ENCODE measurements at places on chromosomes 6 and 20.
A peak's percentile ranks its signal among the peaks of the same experiment; 100 is the strongest.

GRCh38 chr20:58246346-58246745 lies 17.9 kb upstream of the ANKRD60 start:
- no peak for DNase-seq

DNA sequence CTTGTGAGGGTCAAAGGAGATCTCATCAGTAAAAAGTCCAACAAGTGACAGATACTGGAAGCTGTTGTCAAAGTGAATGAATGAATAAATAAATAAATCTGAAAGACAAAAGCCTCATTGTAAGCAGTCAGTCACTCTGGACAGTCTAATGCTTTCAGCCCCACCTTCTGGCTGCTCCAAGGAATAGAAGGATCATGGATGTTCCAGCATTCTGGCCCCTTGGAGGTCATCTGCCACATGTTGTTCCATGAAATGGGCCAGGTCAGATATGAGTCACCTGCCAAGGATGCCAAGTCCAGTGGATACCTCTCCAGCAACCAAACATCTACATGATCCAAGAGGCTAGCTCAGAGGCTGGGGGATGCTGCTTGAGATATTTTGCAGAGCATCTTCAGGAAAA lies 185.6 kb downstream of the BMP7 start:
- DNase-seq: peak; percentile 55

- DNase-seq: no peak
These were observed 40.9 kb downstream of the PHACTR3 start for GRCh38 chr20:59645271-59645670.

- no peak for DNase-seq
These were observed 128.4 kb upstream of the ADGRF1 start for GRCh38 chr6:47170617-47170947.

- DNase-seq: no peak
These were observed 381.8 kb downstream of the MAFB start for GRCh38 chr20:40307268-40307667.

DNA sequence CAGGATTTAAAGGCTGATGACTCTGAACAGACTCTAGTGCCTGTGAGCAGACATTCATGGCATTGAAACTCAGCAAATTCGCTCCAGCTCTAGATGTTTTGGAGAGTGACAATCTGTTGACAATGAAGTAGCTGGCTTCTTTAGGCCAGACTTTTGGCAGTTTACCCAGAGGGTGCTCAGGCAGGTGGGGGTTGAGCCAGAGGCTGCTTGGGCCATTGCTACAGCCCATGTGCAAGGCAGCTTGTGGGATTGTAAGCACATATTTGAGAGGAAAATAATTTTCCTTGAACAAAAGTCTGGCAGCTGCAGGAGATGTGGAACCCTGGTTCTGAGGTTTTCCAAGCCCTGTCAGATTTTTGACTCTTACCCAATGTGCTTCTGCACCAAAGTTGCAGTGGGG lies 311.6 kb downstream of the CDC5L start:
- DNase-seq: peak; percentile 26

- DNase-seq: no peak
These were observed 23.6 kb downstream of the BNIP5 start for GRCh38 chr6:36312854-36313648.

GRCh38 chr6:27168586-27169443 lies 78.7 kb upstream of the PRSS16 start:
- peak; percentile 82 for DNase-seq

- DNase-seq: no peak
These were observed 32.9 kb downstream of the PMEPA1 start for GRCh38 chr20:57676589-57677583.

- no peak for DNase-seq
These were observed 42.7 kb upstream of the FAM210B start for GRCh38 chr20:56316051-56316450.

DNA sequence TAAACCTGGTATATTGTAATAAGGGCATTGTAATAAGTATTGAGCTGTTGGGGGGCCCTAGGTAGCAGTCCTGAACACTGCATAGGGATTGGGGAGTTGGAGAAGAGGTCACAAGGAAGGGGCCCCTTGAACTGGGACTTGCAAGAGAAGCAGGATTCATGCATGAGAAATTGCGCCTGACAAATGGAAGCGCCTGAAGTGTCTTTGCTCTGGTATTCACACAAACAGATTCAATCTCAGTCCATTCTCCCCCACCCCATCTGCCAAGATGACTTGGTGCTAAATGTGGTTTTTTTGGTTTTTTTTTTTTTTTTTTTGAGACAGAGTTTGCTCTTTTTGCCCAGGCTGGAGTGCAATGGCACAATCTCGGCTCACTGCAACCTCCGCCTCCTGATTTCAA lies 87.1 kb downstream of the CAP2 start:
- no peak for DNase-seq

- DNase-seq: peak; percentile 59
These were observed 53.2 kb upstream of the ARG1 start for GRCh38 chr6:131519670-131520436.

DNA sequence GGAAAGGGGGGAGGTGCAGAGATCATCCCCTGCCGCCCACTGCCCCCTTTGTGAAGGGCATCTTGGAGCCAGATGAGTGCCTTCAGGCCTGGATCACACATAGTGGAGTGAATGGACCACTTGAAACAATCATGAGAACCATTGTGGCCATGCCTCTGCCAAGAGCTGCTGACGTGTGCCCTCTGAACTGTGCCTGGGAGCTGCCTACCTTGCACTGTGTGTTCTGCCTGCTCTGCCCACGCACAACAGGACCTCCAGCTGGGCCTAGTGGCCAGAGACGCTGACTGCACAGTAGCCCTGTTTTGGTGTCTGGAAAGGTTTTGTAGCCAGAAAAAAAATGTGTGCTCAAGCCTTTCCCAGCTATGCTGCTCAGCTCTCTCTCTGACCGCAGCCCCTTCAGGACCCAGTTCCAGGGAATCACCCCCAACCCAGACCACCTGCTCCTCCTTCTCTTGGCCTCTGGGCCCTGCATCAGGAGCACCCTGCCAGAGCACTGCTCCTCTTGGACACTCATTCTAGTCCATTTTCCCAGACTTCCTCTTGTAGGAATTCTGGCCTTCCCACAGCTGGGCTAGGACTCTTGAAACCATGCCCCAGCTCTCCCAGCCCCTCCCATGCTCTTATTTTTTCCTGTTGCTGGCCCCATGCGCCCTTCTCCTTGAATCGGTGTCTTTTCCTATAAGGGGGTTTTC lies 1.6 kb upstream of the ADIG start:
- DNase-seq: peak; percentile 24

- DNase-seq: no peak
These were observed 215.7 kb downstream of the SYNDIG1 start for GRCh38 chr20:24684956-24685691.

GRCh38 chr20:6121504-6121903 lies 1.3 kb downstream of the FERMT1 start:
- DNase-seq: no peak

DNA sequence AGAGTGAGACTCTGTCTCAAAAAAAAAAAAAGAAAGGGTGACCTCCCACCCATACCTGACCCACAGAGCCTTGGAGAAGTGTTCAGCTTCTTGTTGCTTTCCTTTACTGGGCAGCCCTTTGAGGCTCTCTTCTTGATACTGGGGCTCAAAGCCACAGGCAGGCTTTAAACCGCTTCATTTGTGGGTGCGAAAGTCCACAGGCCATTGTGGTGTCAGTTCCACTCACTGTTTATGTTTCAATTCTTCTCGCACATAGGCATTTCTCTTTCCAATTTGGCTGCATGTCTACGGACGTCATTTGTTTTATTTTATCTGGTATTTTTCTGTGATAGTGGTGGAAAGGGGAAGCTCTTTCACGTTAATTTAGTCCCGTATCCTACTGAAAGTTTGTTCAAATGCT lies 34.6 kb downstream of the PPARD start:
- DNase-seq: no peak

DNA sequence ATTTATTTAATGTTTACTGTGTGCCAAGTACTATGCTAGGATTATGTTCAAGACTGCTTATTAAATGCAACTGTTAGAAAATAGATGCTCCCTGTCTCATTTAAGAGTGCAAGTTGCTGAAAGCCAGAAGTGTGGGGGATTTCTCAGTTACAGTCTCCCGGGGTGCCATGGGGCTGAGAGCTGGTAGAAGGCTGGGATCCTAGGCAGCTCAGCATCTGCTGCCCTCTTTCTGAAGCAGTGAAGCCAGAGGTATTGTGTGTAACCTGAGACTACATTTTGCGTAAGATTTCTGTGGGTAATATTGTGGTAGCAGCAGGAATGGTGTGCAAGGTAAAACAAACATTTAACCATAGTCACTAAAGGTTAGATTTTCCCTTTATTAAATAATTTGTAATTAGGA lies 120.6 kb downstream of the AKAP7 start:
- DNase-seq: no peak

DNA sequence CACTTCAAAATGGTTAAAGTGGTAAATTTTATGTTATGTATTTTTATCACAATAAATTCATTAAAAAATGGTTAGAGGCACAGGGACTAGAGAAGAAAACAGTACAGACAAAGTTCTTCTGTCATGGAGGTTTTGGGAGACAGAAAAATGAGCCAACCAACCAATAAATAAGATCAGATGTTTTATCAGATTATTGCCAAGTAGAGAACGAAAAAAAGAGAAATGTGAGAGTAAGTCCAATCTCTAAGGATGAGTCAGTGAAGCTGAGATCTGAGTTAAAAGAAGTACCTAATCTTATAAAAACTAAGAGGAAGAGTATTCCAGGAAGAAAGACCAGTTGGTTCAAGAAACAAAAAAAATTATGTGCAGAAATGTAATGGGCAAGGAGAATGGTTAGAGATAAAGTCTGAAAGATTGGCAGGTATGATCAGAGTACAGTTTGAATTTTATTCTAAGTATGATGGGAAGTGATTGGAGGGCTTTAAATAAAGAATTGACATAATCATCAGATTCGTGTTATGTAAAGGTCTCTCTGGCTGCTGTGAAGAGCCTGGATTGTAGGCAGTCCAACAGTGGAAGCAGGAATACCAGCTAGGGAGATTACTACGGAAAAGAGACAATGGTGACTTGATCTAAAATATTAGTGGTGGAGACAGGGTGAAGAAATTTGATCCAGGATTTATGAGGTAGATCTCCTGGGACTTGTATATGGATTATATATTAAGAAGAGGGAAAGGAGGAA lies 79.6 kb downstream of the RCAN2 start:
- DNase-seq: peak; percentile 45

DNA sequence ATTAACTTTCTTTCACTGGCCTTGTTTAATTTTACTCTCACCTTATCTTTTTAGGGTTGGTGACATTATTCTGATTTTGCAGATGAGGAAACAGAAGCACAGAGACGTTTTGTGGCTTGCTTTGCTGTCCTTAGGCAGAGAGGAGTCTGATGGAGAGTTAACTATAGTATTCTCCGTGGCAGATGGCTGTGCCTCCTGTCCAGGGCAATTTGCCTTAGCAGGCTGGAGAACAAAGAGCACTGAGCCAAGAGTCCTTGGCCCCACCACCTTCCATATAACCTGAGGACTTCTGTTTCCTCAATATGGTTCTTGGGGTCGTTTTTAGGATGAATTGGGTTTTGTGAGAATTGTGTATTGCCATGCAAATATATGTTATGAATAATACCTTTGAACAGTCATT lies 71.4 kb upstream of the BACH2 start:
- no peak for DNase-seq

- no peak for DNase-seq
These were observed 142.2 kb upstream of the ARID1B start for GRCh38 chr6:156634951-156635371.

- no peak for DNase-seq
These were observed 59.0 kb upstream of the MRAP2 start for GRCh38 chr6:83974409-83975050.

DNA sequence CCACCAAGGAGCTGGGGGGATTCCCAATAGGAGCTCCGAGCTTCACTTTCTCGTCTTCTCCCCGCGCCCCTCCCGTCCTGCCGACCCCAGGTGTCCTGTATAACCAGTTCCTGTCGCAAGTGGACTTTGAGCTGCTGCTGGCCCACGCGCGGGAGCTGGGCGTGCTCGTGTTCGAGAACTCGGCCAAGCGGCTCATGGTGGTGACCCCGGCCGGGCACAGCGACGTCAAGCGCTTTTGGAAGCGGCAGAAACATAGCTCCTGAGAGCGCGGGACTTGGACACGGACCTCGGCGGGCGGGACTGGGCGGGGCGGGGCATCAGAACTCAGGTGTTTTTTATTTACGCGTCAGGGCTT lies 340 bp upstream of the VARS2 start:
- no peak for DNase-seq

GRCh38 chr6:142381845-142382378 lies 80.1 kb downstream of the ADGRG6 start:
- DNase-seq: no peak

DNA sequence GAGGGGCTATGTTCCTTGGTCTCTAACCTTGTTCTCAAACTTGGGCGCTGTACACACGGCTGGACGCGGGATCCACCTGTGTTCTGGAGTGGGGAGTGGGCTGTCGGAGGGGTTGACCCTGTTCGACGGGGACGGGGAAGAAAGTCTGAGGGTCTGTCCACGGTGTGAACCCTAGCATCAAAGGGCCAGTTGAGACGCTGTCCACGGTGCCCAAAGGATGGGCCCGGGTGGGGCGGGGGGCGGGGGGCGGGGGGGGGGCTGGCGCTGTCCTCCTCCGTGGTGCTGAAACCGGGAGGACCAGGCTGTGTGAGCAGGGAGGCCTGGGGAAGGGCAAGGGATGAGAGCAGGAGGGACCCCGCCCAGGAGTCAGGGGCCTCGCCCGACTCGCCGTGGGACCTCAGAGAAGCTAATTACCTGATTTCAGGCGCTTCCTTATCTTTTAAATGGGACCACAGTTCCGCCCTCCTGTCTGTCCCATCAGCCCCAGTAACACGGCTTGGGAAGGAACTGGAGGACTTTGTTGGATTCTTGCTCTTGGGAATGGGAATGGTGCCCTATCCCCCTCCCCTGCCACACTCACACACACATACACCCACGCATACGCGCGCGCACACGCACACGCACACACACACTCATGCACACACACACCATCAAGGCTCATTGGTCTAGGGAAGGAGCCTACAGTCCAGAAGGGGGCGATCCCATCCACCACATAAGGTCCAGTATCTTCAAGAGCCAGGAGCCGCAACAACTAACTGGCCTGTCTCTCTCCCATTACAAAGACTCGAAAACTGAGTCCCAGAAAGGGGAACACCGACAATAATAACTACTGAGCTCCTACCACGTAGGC lies 1.0 kb upstream of the VSTM2L start:
- peak; percentile 84 for DNase-seq

- DNase-seq: peak; percentile 86
These were observed 161.4 kb downstream of the LY86 start for GRCh38 chr6:6749702-6750491.

DNA sequence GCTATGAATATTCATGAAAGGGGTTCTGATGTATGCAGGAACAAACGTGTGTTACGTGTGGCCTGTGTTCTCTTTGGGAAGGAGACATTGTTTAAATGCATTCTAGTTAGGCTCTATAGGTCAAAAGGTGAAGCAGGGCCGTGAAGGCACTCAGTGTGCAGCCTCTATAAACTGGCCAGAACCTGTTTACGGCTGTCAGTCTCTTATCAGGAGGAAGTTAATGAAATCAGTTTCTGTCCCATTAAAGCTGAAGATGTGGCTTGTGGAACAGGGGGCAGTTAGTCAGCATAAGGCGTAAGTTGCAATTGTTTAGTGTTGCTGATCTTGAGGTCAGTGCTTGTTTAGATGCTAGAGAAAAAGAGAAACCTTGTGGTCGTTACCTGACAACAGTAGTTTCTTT lies 111.5 kb upstream of the KCNG1 start:
- no peak for DNase-seq

GRCh38 chr20:31675828-31676608 lies 38.3 kb downstream of the COX4I2 start:
- peak; percentile 80 for DNase-seq

All from fibroblast of mammary gland (primary cell).